Uterine smooth muscle cell (primary cell): ENCODE measurements at places on chromosomes 4 and X. TPM values are rescaled to one million over a fixed set of nuclear protein-coding genes. Genes with fewer than 3 reads are reported as not detected.

Gene MAGEA3
- total RNA-seq, result not detected in 2 replicates

Gene CENPI
- 18.1 and 46.5 TPM in 2 replicates for total RNA-seq

Gene NEXMIF
- total RNA-seq, result under 0.01 TPM in 2 replicates

Gene CFAP99
- total RNA-seq, result not detected in 2 replicates

Gene OCIAD1
- total RNA-seq, result 82.9 and 89.7 TPM in 2 replicates

Gene RTL3
- not detected in 2 replicates for total RNA-seq

Gene ZNF827
- 2.8 and 4.7 TPM in 2 replicates for total RNA-seq

Gene NALF2
- total RNA-seq, result not detected in 2 replicates

Gene CTAG2
- total RNA-seq, result not detected in 2 replicates

Gene NAP1L2
- total RNA-seq, result 3.9 and 7.5 TPM in 2 replicates
